ENCODE measurements at places on chromosomes 3 and 15.
A peak's percentile ranks its signal among the peaks of the same experiment; 100 is the strongest.

DNA sequence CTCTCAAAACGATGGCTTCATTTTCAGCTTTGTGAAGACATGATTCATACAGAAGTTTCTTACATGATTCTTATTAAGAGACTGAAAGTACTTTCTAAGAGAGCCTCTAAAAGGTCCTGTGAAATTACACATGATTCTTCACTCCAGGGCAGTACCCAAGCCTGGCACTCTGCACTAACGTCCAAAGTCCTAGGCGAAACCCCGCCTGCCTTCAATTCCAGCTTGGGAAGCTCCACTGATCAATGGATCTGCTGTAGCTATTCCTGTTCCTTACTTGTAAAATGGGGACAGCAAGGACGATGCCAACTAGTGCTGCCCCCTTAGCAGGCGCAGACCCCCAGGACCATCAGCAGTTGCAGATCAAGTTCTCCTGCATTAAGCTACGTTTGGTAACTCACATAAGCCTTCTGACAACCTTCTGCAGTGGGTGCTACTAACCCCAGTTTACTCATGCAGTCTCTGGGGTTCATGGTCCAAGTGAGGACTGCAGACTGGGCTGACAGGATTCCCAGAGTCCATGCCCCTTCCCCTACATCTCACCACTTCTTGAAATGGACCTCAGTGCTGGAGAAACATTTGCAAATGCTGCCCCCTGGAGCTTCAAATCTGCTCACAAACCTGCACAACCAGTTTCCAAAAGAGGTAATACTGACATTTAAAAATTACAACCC, 10.6 kb downstream of the CHCHD4 start:
- DNase-seq, result no peak

- DNase-seq, result no peak
Observed at GRCh38 chr3:180253283-180253682, 216.5 kb upstream of the PEX5L start.

- no peak for DNase-seq
Observed at GRCh38 chr15:35874260-35874905, 328.4 kb upstream of the DPH6 start.

DNA sequence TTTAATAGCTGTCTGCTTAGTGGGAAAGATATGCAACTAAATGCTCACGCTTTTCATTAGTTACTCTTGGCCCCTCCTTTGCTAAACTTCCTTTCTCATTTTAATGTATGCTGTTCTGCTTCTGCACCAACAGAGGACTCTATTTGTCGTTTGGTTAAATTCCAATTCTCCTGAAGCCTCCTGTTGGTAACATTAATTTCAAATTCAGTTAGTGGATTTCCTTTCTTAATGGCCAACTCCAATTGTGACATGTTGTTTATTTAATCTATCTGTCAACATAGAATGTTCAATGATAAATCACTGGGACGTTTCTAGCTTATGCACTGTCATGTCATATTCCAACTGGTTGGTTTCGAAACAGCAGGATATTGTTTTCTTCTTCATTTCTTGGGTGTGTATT, 467.4 kb upstream of the BCHE start:
- no peak for DNase-seq

- no peak for DNase-seq
Observed at GRCh38 chr3:69329892-69330291, 56.0 kb downstream of the FRMD4B start.

DNA sequence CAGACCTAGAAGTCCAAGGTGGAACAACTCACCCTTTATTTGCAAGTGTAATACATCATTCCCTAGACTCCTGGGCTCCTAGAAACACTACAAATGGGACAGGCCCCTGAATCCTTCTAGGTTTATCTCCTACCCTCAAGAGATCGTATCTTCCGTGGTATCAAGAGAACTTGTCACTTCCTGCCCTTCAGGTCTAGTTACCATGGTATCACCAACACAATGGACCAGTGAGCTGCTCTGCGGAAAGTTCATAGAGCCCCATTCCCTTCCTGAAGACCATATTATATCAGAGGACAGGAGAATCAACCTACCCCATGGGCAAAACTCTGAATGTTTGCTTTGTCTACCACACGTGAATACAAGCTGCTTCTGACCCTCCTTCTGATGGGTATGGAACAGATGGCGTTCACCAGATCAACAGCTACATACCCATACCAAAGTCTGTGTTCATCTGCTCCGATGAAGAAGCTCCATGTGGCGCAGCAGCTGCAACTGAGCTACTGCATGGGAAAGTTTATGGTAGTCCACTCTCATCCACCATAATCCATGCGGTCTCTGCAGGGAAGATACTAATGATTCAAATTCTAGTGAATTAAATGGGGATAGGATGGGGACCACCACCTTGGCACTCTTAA, 84.6 kb upstream of the KLF13 start:
- no peak for DNase-seq

- no peak for DNase-seq
Observed at GRCh38 chr3:111763001-111763471, 96.0 kb upstream of the PHLDB2 start.

DNA sequence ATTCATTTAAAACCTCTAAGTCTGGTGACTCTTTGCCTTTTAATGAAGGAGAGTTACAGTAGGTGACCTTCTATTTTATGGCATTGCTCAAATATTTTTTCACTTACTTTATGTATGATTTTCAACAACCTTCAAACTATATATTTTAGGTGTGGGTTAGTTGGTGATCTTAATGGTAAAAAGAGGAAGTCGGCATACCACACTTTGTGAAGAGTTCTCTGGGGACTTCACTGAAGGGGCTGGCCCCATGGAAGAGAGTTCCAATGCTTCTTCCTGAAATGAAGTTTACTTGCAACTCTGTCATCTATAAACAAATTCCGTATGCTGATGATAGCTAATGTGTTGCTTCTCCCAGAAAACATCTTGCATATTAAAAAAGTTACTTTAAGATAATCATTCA, 647.0 kb upstream of the SGO1 start:
- DNase-seq, result no peak

GRCh38 chr3:154168998-154169795, 48.0 kb downstream of the ARHGEF26 start:
- no peak for DNase-seq

DNA sequence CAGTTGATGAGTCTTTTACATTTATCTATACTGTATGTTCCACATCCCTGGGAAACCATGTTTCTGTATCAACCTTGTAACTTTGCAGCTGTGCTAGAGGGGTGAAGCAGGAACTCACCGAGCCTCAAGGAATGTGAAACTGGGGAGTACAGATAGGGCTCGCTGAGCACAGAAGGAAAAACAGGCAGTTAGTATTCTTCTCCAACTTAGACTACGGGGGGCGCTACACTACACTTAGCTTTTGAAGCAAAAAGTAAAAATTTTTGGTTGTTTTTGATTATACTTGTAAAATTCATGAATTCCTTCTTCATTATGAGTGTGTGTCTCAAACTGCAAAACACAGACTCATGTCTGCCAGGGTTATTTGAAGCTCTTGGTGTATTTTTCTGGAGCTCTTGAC, 132.7 kb upstream of the RGMA start:
- DNase-seq, result no peak

DNA sequence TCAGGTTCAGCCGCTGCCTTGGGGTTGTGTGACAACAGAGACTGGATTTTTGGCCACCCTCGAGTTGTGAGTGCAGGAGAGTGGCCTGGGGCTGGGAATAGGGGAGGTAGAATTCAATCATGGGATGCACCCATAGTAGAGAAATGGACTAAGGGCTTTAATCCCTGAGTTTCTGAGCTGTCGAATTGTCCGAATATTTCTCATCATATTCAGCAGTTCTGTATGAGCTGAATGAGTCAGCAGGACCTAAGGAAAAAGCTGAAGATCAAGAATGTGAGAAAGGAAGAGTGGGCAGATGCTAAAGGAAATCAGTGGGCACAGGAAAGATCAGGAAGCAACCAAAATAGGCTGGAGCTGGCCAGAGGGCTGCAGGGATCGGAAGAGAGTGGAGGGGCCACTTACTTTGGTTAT, 44.4 kb upstream of the SACM1L start:
- DNase-seq, result no peak

DNA sequence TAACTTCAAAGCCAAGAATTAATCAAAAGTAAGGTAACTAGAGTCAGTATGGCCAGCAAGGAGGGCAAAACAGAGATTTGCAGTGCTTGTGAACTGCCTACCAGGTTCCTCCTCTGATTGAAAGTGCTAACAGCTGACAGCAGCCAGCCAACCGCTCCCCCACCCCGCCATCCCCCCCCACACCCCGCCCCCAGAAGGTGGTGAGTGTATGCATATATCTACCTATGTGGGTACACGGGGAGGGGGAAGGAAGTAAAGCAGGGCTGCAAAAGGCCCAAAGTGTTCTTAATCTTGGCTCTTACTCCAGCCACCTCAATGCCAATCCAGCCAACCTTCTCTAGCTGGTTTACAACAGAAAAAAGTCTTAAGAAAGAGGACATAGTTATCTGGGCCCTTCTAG, 50.7 kb downstream of the RAF1 start:
- peak; percentile 5 for DNase-seq

- no peak for DNase-seq
Observed at GRCh38 chr3:151276687-151277042, 1.7 kb downstream of the P2RY14 start.

DNA sequence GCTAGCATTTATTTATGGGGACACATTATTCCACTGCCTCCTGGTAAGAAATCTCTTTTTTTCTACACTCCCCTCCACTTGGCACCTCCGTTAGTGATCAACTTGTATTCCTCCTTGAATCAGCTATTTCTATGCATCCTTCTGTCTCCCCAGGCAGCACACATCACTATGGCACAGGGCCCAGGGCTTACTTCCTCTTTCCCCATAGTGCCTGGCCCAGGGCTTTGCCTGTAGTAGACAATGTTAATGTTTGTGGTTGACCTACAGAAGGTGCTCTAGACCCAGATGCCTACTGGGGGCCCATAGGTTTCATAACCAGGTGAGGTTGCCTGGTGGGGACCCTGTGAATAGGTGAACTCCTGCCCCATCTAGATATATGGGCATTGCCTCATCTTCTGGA, 44.9 kb downstream of the EPHB1 start:
- DNase-seq, result no peak

- no peak for DNase-seq
Observed at GRCh38 chr3:170471149-170471548, 52.5 kb downstream of the CLDN11 start.

GRCh38 chr15:41904541-41905005, 10.7 kb upstream of the SPTBN5 start:
- peak; percentile 61 for DNase-seq

- DNase-seq, result no peak
Observed at GRCh38 chr3:155093261-155093660, 13.1 kb downstream of the MME start.

- DNase-seq, result peak; percentile 14
Observed at GRCh38 chr3:171566803-171567422, 106.7 kb upstream of the TNIK start.

DNA sequence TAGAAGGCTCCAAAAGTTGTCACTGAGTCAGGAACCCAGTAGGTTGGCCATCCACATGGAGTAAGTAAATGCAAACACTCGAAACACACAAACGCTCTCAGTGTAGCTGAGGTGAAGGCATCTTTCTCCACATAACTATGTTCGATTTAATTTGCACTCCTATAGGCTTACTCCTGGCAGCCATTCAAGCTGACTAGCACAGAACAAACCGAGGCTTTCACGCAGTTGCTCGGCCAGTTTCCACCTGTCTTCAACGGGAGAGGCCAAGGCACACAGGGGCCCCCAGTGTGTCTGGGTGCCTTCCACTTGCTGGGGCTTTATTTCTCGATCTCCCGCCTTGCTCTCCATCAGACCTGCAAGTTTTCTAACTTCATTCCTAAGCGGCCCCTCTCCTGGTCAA, 18.9 kb downstream of the RGMA start:
- DNase-seq, result no peak

GRCh38 chr3:99430348-99431134, 207.9 kb upstream of the COL8A1 start:
- no peak for DNase-seq

DNA sequence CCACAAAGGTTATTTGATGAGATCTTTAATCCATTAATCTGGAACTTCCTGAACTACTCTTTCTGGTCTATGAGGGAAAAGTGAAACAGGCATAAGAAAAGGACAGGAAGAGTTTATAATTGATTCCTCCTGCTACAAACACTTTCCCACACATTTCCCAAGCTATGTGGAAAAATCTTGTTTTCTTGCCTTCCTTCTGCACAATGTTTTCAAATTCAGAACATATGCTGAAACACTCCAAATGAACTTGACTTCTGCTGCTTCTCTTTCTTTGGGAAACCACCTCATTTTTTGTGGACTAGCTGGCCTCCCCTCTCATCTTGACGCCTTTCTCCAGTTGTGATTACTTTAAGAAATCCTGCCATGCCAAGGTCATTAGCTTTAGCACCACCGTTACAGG, 100.7 kb upstream of the PTPRG start:
- no peak for DNase-seq

GRCh38 chr3:123651449-123652341, 66.8 kb upstream of the HACD2 start:
- DNase-seq, result no peak

DNA sequence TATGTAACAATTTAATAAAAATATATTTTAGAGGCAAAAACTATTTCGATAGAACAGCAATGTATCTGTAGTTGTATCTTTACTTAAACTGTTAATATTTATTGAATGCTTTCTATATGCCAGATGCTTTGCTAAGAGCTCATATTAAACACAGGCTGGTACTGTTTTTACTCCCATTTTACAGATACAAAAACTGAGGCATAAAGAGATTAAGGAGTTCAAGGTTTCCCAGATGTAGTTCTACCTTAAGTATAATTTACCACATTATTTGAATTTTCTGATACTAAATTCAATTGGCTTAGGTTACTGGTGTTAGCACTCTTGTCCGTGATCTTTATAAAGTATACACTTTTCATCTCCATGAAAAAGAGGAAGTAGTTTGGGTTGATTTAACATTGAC, 149.8 kb downstream of the ROBO2 start:
- DNase-seq, result no peak

DNA sequence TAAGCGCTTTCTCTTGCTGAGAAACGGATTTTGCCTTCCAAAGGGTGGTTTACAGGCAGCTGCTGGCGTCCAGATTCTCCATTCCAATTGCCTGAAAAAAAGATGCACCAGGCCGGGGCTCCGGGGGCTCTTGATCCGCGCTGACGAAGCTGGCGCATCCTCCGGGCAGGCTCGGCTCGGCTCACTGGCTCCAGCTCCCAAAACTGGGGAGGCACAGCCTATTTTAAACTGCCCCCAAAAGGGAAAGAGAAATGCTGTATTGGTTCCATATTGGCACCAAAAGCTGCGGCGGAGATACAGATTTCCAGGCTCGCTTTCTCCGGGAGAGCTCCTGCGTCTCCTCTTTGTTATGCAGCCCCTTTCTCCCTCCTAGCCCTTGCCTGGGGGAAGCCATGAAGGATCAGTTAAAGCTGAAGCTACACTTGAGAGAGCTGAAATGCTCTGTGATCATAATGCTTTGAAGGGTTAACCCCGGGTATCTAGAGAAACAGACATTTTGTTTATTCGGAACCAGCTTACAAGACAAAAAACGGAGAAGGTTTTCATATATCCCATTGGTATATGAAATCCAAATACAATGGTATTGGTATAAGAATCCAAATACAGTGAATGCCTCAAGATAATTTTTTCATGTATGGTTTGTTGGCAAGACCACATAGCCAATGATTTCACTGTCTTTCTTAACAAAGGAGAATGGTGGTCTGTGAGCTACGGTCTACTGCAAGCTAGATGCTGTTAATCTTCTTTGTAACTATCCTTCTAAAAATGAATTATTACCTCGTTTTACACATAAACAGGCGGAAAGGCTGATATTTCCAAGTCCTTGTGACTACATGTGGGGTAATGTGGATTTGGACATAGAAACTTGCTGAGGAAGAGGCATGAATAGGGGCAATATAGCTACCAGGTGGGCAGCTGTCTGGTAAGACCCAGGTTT, 693 bp downstream of the CD200 start:
- no peak for DNase-seq

GRCh38 chr15:84985158-84985557, 3.5 kb downstream of the PDE8A start:
- no peak for DNase-seq

Data from activated CD4-positive, alpha-beta T cell treated with anti-CD3 and anti-CD28 coated beads for 4 hours (primary cell).